Right atrium auricular region (tissue), 2 donors: ENCODE measurements at places on chromosomes 1 and 21. TPM values are rescaled to one million over a fixed set of nuclear protein-coding genes. Genes with fewer than 3 reads are reported as not detected.

Gene LCE2A
- not detected for total RNA-seq

Gene CFHR5
- total RNA-seq = not detected

Gene DDR2
- total RNA-seq = 41.6 TPM

Gene PLPPR4
- total RNA-seq = 0.51 TPM

Gene FCRL1
- 1.5 TPM for total RNA-seq

Gene KCNK2
- 0.12 TPM for total RNA-seq

Gene LCA5L
- 1.5 TPM for total RNA-seq

Gene STUM
- 0.43 TPM for total RNA-seq

Gene OR2L8
- not detected for total RNA-seq

Gene DMRTA2
- not detected for total RNA-seq

Gene ADGRL4
- 15.1 TPM for total RNA-seq

Gene NCF2
- 10.7 TPM for total RNA-seq

Gene LCE1C
- not detected for total RNA-seq

Gene CFHR2
- total RNA-seq = not detected

Gene LYPD8
- not detected for total RNA-seq

Gene PITHD1
- 39.6 TPM for total RNA-seq
